Non-pigmented ciliary epithelial cell (primary cell): ENCODE measurements at places on chromosomes 2 and 18.

DNA sequence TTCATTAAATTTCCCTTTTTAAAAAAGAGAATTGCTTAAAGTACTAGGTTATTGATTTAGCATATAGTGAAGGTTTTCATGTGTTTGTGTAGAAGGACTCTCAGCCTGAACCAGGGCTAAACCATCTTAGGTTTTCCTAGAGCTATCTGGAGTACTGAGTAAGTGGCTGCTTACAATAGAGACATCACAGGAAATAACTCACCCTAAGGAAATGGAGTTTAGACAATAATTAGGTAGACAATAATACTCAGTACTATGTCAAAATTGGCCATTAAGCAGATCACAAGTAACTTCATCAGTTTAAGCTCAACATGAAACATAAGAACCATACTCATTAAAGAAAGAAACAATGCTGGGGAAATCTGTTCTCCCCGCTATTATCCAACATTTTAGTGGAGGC lies 240.0 kb downstream of the RND3 start:
- no peak for DNase-seq

DNA sequence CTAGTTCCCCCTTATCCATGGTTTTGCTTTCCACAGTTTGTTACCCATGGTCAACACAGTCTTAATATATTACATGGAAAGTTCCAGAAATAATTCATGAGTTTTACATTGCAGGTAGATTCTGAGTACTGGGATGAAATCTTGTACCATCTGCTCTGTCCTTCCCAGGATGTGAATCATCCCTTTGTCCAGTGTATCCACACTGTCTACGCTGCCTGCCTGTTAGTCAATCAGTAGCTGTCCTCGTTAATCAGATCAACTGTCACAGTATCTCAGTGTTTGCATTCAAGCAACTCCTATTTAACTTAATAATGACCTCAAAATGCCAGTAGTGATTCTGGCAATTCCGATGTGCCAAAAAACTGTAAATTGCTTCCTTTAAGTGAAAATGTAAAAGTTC lies 76.3 kb downstream of the DYNC1I2 start:
- no peak for DNase-seq

- DNase-seq: peak; percentile 56
Measured at GRCh38 chr18:50374753-50375391, at the start of gene SKA1. Gene SKA1 (plus strand): TSS chr18:50375046. CDS start chr18:50375831, 785 bp downstream.

GRCh38 chr2:85448461-85449213 lies 30.1 kb downstream of the SH2D6 start:
- no peak for DNase-seq

- DNase-seq: no peak
Measured at GRCh38 chr2:147818741-147819140, 26.1 kb upstream of the ACVR2A start.

DNA sequence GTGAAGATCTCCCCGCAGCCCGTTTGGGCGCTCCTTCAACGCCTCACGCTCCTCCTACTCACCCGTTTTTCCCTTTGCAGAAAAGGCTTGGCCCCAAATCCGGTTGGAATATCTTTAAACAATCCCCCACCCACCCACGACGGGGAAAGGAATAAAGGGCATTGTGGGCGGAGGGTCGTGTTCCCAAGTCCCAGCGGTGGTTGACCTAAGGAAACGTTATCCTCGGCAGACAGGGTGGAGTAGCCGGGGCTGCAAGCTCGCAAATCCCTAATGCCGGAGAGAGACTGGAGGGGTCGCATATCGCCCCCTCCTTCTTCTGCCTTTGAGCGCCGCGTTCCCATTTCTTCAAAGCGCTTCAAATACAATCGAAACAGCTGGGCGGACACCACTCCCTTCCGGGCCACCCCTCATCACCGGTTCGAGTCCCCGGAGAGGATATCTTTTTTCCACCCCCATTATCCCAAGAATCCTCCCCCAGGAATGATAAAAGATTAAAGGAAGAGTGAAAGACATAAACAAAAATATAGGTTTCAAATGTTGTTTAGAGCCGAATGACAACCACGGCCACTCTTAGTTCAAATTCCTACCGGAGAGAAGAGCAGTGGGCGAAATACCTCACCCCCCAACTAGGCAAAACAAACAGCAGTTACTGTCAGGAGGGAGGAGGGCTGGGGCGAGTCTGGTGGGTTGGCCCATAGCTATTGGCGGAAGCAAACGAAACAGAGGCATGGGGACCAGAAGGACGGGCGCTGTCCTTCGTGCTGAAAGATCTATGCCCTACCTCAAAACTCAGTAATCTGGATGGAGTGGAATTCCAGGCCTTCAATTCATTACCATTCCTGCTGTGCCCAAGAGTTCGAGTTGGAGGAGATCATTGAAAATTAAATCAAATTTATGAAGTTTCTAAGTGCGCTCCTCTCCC lies 2.8 kb upstream of the GAD1 start:
- DNase-seq: no peak

DNA sequence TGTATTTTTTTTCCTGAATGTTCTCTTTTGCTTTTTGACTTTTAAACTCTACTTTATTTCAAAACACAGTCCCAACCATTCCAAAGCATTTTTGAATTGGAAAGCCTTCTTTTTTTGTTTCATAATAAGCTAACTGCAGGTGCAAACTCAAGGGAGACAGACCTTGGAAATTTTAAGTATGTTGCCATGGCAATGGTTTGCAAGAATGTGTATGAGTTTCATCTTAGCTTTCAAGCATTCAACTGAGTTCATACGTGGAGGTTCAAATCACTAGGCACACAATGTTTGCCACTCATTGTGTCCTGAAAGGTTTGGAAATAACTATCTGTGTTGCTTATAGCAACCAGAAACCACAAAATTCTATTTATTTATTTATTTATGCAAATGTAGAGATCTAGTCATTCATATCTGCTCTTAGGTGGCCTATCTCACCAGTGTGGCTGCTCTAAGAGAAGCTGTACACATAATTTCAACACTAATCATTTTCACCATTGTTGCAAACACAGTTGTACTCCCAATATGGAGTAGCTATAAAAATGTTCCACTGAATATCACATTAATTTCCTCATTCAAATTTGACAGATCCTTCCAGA lies 805.7 kb upstream of the FSHR start:
- DNase-seq: no peak

DNA sequence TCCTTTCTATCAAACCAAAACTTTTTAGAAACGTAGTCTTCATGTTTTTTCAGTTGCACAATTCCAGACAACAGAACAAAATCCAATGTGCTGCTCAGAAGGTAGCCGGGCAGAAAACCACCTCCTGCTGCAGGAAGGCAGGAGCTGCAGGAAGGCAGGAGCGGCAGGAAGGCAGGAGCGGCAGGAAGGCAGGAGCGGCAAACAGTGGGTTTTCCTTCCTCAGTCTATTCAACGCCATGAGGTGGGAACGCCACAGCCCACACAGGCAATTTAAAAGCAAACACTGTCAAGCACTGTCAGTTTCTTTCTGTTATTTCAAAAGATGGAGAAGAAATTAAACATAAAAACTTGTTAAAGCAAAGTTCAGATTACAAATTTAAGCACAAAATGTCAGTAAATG lies 601.2 kb upstream of the SALL3 start:
- no peak for DNase-seq

GRCh38 chr2:217065012-217065290 lies 205.1 kb upstream of the TNP1 start:
- DNase-seq: no peak

DNA sequence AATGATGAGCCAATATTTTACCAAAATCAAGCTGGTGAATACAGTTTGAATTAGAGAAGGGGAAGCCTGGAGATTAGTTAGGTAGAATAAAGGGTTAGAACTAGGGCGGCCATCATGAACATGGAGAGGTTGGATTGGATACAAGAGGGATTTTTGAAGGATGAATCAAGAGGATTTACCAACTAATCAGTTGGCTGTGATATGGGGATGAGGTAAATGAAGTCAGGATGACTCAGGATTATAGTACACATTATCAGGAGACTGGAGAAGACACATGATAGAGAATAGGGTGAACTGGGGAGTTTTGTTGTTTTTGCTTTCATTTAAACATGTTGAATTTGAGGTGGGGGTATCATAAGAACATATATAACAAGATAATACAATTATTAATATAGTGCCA lies 73.8 kb upstream of the PROKR1 start:
- DNase-seq: peak; percentile 35

- no peak for DNase-seq
Measured at GRCh38 chr2:69147841-69148533, 135.0 kb downstream of the ANTXR1 start.

DNA sequence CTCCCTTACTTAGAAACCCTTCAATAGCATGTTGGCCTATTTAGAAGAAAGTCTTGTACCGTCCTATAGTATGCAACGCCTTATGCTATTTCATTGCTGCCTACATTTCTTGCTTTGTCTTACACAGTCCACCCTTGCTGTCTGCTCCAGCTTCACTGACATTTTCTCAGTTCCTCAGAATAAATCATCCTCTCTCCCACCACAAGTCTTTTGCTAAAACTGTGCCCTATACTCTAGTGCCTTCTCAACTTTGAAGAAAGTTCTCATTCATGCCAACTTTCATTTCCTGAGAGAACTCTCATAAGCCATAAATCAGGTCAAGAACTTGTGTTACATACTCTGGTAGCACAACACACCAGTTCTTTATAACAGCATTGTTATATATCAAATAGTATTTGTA lies 54.3 kb upstream of the COL3A1 start:
- DNase-seq: no peak

- no peak for DNase-seq
Measured at GRCh38 chr18:50518787-50519546, 40.9 kb upstream of the MAPK4 start.

- DNase-seq: no peak
Measured at GRCh38 chr2:2771721-2772411, 440.8 kb upstream of the MYT1L start.

DNA sequence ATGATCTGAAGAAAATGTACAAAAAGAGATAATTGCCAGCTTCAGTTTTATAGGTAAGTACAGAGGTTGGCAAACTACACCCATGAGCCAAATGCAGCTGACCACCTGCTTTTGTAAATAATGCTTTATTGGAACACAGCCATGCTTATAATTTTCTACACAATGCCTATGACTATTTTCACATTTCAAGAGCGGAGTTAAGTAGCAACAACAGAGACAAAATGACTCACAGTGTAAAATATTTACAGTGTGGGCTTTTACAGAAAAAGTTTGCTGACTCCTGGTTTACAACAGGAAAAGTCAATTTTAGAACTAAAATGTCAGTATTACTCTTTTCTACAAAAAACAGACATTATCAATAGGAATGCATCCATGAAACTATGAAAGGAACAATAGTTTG lies 26.0 kb downstream of the CWC22 start:
- DNase-seq: peak; percentile 42

GRCh38 chr2:96888072-96889011 lies 18.5 kb upstream of the SEMA4C start:
- DNase-seq: no peak

DNA sequence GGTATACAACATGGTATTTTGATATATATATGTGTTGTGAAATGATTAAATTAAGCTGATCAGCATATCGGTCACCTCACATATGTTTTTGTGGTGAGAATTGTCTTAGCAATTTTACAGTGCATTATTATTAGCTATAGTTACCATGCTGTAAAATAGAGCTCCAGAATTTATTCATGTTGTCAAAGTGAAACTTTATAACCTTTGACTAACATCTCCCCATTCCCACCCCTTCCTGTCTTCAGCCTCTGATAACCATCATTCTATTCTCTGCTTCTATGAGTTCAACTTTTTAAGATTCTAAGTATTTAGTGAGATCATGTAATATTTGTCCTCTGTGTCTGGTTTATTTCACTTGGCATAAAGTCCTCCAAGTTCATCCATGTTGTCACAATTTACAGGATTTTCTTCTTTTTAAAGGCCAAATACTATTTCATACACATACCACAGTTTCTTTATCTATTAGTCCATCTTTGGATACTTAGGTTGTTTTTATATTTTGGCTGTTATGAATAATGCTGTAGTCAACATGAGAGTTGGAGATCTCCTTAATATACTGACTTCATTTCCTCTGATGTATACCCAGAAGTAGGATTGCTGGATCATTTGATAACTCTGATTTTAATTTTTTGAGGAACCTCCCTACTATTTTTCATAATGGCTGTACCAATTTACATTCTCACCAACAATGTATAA lies 30.3 kb downstream of the NCOA1 start:
- DNase-seq: no peak

DNA sequence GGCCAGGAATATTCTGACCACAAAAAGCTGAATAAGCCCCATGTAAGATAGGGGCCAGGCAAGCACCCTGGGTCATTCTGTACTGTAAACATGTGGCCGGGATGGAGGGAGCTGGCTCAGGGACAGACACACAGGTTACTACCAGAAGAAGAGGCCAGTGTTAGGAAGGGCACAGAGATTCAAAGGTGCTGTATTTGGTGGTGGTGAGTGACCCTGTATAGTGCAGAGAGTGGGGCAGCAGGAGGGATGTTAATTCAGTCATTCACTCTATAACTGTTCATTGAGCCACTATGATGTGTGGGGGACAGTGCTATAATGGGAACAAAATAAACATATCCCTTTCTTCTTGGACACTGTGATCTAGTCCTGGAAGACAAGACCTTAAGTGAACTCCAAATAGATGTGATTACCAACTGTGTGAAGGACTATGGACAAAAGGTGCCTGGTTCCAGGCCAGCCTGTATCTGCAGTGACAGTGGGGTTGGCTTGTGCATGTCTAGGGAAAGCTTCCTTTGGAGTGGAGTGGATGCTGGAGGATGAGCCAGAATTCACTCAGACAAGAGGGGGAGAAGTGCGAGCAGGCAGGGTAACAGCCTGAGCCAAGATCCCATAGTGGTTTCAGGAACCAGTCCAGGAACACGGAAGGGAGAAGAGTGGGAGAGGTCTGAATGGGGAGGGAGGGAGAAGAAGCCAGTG lies 8.3 kb downstream of the MOCOS start:
- no peak for DNase-seq

- DNase-seq: no peak
Measured at GRCh38 chr2:126302043-126302442, 353.9 kb upstream of the GYPC start.

DNA sequence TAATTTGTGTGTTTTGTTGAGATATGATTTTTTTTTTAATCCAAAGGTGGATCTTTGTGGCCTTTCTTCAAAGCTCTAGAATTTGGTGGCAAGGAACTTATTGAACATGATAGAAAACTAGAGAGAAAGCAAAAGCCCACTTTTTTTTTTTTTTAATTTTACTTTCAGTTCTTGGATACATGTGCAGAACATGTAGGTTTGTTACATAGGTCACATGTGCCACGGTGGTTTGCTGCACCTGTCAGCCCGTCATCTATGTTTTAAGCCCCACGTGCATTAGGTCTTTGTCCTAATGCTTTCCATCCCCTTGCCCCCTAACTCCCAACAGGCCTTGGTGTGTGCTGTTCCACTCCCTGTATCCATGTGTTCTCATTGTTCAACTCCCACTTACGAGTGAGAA lies 135.9 kb downstream of the RHBDD1 start:
- no peak for DNase-seq

GRCh38 chr18:57801325-57801724 lies 1.8 kb downstream of the ATP8B1 start:
- DNase-seq: no peak

DNA sequence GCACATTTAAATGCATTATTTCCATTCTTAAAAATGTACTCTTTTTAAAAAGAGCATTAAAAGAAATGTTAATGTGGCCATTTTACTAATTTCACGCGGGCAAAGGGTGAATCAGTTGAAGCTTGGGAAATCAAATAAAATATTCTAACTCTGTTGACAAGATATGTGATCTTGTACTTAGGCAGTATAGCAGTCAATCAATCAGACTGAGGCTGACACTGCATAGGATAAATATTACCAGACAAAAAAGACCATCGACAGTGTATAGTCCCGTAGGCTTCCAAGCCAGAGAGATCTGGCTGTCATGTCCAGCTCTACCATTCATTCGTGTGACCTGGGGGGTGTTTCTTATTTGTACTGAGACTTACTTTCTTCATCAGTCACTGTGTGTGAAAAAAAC lies 39.8 kb upstream of the CCDC68 start:
- DNase-seq: no peak

GRCh38 chr2:3641841-3642421 lies 16.1 kb upstream of the ALLC start:
- DNase-seq: no peak
